ENCODE measurements at places on chromosomes 1 and 21.

- DNase-seq: no peak
These were observed 1784.5 kb downstream of the MRPL39 start for GRCh38 chr21:23822760-23823159.

DNA sequence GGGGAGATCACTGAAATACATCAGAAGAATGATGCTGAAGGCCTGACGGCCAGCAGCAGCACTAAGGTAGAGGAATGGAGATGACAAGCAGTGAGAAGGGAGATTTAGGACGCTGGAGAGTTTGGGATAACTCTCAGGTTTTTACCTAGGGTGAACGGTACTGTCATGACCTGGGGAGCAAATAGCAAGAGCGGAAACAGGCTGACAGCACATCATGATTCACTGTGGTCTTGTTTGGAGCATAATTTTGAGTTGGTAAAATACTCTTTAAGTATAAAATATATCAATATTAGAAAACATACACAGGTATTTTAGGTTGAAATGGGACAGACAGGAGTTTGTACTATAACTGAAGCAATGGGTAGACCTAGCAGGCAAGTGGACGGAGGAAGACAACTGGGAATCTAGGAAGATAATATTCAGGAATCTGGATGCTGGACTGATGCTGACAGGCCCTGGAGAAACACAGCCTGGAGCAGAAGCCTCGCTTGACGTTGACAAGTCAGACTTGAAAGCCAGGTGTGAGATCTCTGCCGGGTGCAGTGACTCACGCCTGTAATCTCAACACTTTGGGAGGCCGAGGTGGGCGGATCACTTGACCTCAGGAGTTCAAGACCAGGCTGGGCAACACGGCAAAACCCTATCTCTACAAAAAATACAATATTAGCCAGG, 33.3 kb downstream of the ALG14 start:
- DNase-seq: no peak

DNA sequence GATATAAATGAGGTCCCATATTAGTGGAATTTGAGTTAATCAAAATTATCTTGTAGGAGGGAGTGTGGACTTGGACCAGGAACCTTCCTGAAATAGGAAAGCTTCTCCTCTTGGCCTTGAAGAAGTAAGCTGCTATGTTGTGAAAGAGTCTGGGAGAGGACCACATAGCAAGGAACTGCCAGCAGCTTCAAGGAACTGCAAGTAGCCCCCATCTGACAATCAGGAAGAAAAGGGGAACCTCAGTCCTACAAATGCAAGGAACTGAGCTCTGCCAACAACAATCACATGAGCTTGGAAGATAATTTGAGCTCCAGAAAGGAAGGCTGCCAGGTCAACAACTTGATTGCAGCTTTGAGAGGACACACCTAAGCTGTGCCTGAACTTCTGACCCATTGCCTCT, 8.2 kb upstream of the PRMT6 start:
- DNase-seq: no peak

DNA sequence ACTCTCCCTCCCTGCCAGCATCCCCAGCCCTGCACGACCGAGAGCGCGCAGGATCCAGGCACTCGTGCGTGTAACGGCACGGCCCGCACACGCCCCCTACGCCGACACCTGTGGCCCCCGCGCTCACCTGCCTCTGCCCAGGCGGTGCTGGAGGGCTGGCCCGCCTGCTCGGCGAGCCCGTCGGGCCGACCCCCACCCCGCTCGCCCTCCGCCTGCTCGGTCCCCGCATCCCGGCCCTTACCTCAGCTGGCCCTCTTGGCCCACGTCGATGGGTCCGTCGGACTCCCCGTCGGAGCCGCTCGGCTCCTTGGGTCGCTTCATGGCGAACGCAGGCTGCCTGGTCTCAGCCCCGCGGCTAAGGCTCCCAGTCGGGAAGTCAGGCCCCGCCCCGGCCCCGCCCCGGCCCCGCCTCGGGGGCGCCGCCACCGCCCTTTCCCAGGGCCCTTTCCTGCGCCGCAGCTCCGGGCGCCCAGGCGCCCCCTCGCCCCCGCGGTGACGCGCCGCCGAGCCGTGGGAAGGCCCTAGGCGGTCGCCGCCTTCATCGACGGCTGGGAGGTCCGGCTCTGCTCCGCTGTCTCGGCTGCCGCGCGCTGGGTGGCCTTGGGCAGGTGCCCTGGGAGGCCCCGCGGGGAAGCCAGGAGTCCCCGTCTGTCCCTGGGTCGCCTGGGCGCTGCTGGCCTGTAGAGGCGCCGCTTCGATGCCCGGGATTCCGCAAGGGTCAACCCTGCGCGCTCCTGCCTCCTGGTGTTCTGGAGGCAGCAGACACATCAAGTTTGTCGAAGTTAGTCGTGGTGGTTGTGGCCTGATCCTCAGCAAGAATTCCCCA, at the start of gene HEYL:
TSS of gene HEYL (minus strand) at position 339 of the 826 bp plus-strand sequence. CDS start at position 321, 18 bp downstream.
- DNase-seq: no peak

DNA sequence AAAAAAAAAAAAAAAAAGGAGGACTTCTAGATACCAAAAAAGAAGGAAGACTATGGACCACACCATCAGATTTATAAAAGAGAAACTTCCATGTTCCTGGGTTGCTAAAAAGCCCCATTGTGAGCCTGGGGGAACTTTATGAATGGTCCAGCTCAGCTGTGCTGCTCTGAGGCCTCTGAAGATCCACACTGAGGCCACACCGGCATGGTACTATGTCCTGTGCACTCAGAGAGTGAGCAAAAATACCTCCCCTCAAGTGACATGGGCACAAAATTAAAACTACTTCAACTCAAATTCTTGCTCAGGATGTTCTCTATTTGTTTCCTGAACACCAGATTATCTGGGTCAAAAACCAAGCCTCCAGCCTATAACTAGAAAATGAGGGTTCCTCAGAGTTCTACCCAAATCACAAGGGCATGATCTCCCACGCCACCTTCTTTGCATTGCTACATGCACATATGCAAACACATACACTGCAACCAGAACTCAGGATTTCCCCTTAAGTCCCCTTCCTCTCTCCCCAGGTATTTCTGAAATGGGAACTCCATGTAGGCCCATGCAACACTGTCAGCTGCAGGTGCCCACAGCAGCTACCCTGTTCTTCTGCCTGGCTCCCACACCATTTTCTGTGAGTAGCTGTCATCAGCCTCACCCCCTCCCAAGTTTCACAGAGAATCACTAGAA, 94.4 kb downstream of the SH3GLB1 start:
- DNase-seq: no peak

DNA sequence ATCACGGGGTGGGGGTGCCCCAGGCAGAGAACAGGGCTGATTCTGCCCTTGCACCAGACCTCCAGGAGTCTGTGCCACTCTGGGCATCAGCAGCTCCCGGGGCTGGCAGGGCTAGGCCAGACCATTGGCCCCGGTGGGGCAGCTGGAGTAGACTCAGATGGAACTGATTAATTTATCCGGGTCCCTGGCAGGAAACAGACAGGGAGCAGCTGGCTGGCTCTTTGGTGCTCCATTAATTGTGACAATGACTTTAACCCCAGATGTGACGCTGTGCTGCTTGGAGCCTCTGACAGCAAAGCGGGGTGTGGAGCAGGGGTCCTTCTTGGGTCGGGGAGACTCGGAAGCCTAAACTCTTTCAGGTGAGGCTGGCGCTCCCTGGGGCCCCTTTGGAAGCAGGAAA, 9.5 kb downstream of the EPHA8 start:
- DNase-seq: no peak

All from 8988T (cell line).